Fibroblast of upper back skin (primary cell): ENCODE measurements at places on chromosomes 13 and 19.

DNA sequence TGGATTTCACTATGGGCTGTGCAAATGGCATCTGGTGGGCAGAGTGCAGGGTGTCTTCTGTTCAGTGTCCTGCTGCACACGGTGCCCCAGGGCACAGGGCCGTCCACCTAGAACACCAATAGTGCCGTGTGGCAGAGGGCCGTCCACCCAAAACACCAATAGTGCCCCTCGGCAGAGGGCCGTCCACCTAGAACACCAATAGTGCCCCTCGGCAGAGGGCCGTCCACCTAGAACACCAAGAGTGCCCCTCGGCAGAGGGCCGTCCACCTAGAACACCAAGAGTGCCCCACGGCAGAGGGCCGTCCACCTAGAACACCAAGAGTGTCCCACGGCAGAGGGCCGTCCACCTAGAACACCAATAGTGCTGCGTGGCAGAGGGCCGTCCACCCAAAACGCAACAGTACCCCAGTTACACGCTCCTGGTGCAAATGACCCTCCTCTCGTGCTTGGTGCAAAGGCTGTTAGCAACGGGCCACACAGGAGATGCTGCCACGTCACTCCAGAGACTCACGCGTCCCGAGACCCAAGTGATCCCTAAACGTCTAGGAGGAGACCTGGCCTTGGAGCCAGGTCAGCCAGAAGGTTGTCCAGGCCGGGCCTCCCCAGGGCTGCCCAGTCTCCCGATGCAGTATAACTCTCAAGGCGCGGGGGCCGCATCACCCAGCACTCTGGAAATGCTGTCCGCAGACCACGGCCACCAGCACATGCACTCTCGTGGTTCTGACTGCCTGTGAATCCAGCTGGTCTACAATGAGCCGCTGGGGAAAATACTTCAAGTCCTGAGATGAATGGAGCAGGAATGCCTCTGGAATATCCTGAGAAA lies 51.5 kb downstream of the RASA3 start:
- DNase-seq, result no peak

DNA sequence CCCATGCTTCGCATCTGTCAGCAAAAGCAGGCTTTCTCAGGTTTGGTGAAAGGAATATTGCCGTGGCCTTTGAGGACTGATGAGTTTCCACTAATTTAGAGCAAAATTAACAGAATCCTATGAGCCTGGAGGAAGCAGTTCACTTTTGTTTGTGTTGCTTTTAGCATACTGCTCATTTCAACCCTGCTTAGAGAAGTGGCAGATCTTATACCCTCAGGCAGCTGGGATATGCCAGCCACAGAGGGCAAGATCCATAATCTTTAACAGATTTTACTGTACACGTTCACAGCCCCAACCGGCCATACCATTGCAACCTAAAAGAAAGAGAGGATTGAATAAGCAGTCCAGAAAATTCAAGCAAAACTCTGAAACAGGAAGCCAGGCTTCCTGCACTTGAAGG lies 60.5 kb downstream of the COL4A2 start:
- DNase-seq, result no peak

DNA sequence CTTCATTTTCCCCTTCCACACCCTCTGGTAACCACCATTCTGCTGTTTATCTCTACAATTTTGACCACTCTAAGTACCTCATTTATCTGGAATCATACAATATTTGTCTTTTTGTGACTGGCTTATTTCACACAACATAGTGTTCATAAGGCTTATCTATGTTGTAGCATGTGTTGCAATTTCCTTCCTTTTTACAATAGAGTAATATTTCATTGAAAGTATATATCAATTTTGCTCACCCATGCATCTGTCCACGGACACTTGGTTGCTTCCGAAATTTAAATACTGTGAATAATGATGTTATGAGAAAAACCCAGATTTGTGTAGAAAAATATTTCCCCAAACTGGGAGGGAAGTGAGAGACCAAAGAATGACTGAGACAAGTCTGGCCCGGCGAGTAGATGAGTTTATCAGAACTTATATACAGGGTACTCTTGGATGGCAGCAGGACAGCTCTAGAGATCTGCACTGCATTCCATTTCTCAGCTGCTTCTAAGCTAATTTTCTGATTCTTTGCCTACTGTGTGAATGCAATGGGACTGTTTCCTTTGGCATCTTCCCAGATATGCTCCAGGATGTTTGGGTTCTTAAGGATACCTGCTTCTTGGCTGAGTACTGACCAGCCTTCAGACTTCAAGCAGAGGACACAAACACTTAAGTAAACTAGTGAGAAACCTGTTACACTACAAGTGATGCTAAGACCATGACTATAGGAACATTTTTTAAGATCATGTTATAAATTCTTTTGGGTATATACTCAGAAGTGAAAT lies 834.0 kb upstream of the PCDH9 start:
- no peak for DNase-seq

DNA sequence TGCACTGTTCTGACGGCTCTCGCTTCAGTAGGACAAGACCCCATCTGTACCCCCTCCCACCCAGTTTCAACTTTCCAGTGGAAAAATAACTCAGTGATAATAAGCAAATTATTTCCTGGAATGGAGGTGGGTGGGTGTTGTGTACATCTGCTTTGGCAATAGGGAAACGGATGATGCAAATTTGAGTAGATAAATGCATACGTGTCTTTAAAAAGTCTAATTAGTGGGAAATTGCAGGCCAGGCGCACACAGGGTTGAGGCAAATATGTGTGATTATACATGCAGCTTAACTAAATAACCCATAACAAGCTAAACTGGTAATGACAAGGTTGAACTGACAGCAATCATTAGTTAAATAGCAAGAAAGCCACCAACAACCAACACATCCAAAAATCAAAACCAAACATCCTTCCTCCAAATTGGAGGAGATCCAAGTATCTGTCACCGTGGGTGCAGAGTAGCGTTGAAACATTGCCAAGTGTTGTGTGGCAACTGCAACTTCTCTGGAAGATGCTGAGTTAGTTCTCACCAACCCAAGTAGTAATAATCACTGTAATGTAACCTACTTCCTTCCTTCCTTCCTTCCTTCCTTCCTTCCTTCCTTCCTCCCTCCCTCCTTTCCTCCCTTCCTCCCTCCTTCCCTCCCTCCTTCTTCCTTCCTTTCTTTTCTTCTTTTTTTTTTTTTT lies 54.6 kb downstream of the TRPM4 start:
- no peak for DNase-seq

- peak; percentile 46 for DNase-seq
Observed at GRCh38 chr13:106570299-106570852, 2.4 kb upstream of the ARGLU1 start.

DNA sequence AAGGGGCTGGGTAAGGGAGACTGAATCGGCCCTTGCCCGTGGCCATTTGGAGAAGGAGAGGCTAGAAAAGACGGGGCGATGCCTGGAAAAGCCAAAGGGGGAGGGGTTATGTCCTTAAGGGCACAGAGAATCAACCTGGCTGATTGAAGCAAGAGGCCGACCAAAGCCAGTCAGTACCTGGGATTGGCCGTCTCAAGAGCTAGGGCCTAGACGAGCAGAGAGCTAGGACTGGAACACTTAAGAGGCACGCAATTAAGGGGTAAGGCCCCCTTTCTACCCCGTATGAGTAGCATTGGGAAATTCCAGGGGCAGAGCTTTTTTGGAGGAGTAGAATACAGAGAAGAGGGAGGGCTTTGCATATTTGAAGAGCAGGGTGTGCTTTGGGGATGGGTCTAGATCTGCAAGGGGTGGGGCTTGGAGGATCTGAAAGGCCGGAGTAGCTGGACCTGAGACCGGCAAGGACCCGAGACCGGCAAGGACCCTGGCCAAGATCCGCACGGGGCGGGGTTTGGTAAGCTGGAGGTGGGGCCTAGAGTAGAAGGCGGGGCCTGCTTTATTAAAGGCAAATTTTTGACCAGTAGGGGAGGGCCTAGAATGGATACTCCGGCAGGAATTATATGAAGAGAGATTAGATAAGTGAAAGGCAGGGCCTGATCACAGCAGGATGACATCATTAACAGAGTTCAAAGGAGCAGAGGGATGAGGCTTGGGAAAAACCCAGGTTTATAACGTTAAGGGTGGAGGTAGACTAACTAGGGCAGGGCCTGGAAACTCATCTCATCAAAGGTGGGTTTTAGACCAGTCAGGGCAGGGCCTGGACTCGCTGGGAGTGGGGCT lies 10.7 kb upstream of the CACNG6 start:
- no peak for DNase-seq

GRCh38 chr19:14127929-14128509 lies 8.4 kb downstream of the ASF1B start:
- DNase-seq, result no peak

DNA sequence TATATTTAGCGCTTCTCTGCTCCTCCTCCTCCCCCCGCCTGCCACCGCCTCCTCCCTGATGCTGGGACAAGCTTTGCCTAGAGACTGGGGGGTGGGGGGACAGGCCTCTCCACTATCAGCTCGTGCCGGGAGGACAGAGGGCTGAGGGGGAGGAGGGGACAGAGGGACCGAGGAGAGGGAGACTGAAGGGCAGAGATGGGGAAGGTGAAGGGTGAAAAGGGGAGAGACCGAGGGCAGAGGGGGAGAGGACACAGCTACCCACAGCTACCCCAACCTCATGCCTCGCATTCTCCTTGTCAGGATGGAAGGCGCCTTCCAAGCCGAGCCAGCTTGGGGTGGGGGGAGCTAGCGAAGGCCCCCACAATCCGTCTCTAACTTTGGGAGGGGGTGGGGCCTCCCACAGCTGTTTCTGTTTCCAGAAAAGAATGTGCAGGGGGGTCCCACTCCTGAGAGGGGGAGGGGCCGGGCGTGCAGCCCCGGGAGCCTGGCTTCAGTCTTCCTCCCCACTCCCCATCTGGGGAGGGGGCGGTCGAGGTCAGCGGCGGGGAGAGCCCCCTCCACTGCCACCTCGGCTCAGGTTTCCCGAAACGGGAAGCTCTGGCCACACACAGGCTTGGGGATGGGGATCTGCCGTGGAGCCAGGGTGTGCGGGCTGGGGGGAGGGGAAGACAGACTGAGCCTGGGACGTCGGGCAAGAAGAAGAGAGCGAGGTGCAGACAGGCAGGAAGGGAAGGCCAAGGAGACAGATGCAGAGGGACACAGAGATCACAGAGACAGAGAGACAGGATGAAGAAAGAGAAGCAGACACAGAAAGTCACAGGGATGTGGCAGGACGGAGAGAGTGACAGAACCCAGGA lies 1.6 kb downstream of the DACT3 start:
- peak; percentile 62 for DNase-seq

GRCh38 chr19:45021971-45022370 lies 16.9 kb upstream of the CLASRP start:
- DNase-seq, result no peak

DNA sequence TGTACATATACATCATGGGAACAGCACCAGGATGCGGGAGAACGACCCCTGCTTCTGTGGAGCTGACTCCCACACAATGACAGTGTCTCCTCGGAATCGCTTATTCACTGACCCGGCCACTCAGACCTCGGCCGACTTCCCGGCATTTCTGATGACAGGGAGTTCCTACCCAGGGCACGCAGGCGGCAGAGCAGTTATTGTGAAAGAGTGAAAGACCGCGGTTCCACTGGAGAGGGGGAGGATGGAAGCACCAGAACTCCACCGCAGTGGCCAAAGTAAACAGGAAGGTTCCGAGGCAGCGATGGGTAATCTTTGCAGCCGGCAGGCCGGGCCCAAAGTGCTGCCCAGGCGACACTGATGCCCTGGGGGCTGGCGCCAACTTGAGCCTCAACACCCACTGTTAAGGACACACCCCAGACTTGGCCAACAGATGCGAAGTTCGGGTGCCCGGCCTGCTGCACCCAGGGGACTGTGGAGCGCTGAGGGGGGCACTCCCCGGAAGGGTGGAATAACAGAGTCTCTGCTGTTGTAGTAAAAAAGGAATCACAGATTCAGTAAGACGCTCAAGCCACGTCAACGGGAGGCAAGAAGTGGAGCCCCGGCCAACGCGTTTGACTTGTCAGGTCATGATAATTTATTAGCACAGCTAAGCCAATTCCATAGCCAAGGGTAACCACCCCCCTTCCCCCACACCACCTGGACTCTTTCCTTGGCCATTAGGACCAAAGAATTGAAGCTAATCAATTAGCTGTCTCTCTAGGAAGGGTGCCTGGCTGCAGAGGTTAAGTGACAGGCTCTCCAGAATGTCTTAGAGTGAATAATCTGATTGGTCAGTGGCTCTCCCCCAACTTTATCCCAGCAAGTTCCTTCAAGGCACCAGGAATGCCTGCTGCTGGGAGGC lies 5.8 kb downstream of the MLLT1 start:
- DNase-seq, result peak; percentile 79

- no peak for DNase-seq
Observed at GRCh38 chr13:50494138-50494537, 349.4 kb downstream of the DLEU7 start.

DNA sequence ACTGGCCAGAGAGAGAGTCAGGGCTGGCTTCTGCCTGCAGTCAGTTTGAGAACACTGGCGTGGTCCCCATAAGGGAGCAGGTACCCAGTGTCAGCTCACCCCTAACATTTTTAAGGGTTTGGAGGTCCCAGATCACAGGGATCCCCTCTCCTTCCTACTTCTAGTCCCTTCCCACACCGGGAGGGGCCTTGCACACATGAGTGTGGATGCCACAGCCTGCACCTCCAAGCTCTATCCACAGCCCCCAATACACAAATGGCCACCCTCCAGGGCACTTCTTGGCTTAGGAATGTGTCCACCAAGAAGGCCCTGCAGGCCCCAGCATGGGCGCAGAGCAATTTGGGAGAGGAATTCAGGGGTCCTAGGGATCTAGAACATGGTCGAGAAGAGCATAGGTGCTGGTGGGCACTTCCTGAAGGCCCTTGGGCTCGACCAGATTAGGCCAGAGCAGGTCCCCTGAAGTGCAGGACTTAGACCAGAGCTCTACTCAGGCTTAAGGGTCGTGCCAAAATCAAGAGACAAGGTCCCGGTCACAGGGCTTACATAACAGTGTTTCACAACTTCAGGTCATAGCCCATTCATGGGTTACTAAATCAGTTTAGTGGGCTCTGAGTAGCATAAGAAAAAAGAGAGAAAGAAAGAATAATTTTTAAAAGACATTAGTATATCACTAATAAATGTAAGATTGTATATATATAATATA lies 16.0 kb downstream of the FXYD5 start:
- DNase-seq, result no peak

DNA sequence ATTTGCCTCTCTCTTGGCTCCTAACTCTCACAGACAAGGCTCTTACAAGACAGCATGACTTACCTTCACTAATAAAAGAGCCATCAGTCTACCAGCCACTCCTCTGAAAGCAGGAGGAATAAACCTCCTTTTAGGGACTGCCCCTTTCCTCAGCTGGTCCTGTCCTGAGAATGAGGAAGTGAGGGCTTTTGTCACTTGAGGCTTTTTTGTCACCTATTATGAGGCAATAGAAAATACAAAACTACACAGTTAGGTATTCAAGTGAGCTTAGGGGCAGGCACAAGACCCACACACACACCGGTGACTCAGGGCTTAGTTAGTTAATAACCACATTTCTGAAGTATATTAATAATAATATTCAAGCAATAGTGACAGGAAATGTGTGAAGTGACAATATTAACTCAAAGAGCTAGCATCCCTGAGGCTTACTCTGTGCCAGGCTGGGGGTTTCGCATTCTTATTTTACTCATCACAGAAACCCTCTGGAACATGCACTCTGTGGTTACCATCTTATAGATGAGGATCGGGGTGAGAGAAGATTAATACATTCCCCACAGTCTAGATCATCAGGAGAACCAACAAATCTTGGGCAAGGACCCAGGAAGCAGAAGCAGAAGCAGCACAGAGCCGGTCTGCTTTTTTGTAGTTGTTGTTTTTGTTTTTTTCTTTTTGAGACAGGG lies 379.9 kb downstream of the LIG4 start:
- DNase-seq, result peak; percentile 81
